ENCODE measurements at places on chromosomes 12 and 14.

DNA sequence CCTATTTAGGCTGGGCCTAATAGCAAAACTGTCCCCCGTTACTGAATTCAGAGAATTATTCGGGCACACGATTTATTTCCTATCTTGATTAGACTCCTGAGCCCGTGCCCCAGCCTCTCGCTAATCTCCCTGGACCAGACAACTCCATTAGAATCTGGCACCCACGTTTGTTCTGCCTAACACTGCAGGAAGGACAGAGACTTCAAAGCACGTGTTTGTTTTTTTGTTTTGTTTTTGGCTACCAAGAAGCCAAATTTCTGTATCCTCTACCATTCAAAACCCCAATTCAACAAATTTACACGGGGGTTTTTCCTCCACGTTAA lies 4.8 kb downstream of the USP44 start:
- no peak for DNase-seq

- DNase-seq, result peak; percentile 13
Measured at GRCh38 chr12:19431407-19432308, 7.6 kb upstream of the AEBP2 start.

- DNase-seq, result no peak
Measured at GRCh38 chr12:110005319-110005973, 6.2 kb downstream of the ANKRD13A start.

DNA sequence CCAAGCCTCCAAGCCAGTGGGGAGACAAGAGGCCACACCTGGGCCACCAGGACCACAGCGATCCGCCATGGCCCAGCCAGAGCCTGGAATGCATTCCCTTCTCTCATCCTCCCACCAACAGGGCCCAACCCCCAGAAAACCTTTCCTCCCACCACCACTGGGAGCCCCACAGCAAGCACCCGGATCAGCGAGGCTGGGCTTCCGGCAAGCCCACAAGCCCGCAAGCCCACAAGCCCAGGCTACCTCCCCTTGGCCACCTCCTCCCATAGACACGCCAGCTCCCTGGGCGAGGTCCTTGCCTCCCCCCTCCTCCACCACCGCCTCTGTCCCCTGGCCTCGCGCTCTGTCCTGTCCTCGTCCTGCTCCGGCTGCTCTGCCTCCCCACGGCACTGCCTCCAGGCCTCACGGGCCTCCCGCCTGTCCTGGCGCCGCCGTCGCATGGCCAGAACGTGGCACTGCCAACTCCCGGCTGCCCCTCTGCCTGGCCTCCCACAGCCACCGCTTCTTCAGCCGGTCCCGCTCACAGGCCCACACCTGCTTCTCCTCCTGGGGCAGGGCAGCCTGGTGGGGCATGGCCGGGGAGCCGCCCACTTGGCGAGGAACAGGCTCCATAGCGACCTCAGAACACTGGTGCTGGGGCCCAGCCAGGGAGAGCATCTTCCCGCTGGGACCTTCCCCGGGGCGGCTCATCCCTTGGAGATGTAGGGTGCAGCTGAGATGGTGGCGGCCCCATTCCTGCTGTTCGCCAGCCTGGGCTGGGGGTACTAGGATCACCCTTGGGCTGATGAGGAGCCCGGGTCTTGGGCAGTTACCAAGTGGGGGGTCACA lies 5.6 kb downstream of the CDK2AP1 start:
- no peak for DNase-seq

- no peak for DNase-seq
Measured at GRCh38 chr12:105611340-105611739, 280.8 kb downstream of the C12orf75 start.
